Fibroblast of skin of left quadriceps (primary cell): ENCODE measurements at places on chromosomes 4 and X.

DNA sequence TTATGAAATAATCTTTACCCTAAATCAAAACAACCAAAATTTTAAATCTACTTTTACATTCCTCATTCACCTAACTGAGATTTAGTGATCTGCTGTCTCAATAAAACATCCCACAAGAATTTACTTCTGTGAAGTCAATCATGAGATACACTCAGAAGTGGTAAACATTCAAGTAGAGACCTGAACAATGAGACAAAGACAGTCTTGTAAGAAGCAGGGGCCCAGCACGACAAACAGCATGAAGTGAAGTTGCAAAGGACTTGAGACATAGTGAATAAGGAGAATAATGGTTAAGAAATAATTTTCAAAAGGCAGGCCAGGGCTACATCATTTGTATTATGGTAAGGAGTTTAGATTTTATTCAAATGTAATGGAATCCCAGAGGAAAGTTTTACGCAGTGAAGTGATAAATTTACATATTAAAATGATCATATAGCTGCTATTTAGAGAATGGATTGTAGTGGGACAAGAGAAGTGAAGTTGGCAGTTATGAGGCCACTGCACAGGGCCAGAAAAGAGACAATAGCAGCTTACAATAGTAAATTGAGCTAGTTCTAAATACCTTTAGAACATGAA is 101.9 kb downstream of the MAB21L2 start:
- no peak for DNase-seq

DNA sequence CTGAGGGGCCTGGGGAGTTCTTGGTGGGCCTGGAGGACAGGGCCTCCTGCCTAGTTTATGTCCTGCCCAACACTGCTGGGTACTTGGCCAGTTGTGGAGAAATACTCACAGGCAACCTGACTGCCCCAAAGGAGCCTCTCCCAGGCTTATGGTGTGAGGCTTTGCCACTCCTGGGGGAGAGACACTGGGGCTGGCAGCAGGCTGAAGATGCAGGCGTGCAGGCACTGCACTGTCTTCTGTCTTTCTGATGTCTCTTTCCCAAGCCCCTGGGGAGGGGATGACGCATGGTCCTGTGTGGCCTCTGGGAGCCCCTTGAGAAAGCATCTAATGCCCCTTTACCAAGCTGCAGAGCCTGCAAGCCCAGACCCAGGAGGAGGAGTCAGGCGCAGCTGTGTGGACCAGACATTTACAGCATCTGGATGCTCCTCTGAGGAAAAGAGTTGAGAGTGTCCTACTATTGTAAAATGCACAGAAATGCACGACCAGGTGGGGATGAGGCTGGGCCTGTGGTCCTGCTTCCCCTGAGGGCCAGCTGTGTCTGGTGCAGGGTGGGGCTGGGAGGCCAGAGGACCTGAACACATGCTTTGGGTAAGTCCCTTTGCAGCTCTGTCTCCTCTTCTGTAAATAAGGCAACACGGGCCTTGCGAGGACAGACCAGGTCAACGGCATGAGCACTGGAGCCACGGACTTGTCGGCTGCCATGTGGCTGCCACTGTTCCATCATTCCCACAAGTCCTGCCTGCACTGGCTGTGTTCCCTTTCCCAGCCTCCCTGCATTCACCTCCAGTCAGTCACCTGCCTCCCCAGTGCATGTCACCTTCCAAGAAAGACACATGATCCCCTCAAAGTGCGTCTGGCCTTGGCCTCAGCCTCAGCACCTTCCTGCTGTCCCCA is 8.4 kb downstream of the TMEM271 start:
- DNase-seq: no peak

GRCh38 chr4:119103263-119103662 is 32.4 kb upstream of the MYOZ2 start:
- DNase-seq: peak; percentile 97

DNA sequence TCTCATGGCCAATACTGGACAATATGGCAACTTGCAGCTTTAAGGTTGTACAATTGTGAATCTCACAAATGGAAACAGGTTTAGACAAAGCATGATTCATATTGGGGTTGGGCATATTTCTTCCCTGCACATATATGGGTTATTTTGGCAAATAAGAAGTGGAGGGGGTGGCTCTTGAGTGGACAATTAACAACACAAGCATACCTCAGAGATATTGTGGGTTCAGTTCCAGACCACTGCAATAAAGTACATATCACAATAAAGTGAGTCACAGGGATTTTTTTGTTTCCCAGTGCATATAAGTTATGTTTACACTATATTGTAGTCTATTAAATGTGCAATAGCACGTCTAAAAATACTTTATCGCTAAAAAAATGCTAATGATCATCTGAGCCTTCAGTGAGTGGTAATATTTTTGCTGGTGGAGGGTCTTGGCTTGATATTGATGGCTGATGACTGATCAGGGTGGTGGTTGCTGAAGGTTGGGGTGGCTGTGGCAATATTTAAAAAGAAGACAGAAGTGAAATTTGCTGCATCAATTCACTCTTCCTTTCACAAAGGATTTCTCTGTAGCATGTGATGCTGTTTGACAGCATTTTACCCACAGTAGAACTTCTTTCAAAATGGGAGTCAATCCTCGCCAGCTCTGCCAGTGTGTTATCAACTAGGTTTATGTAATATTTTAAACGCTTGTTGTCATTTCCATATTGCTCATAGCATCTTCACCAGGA is 50.5 kb upstream of the OGT start:
- DNase-seq: no peak

- DNase-seq: peak; percentile 55
Measured at GRCh38 chrX:107676559-107677378, 48.5 kb downstream of the PRPS1 start.

DNA sequence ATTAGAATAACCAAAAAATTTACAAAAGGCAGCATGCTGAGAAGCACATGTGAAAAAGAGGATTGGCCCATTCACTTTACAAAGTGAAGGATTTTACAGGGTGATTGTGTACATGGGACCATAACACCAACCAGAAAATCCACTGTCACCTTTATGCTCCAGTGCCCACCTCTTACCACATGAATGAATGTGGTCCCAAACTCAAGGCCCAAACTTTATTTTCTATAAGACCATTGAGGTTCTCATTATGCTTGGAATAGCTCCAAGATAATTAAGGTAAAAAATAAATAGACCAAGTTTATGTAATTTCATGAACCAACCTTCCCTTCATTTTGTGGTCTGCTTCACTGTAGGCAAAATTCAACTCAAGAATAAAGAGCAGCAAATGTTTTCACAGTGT is 24.3 kb upstream of the MYOZ2 start:
- no peak for DNase-seq

- no peak for DNase-seq
Measured at GRCh38 chrX:47690175-47690574, 31.2 kb upstream of the UXT start.

- no peak for DNase-seq
Measured at GRCh38 chr4:137543198-137543597, 10.9 kb upstream of the PCDH18 start.

DNA sequence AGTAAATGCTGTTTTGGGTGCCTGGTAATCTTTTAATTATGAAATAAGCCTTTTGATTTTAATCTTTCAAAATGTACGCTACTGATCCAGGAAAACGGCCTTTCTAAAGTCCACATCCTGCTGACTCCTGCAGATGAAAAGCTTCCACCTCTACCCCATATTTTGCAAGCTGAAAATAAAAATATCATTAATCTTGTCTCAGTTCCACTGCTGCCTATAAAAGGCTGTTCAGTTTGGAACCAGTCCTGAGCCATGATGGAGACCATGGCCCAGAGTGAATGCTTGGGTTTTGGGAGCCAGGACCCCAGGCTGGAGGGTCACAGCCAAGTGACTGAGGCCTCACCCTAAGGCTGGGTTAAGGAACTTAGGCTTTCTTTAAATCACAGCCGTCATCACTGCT is 110.8 kb downstream of the AFF1 start:
- DNase-seq: no peak

DNA sequence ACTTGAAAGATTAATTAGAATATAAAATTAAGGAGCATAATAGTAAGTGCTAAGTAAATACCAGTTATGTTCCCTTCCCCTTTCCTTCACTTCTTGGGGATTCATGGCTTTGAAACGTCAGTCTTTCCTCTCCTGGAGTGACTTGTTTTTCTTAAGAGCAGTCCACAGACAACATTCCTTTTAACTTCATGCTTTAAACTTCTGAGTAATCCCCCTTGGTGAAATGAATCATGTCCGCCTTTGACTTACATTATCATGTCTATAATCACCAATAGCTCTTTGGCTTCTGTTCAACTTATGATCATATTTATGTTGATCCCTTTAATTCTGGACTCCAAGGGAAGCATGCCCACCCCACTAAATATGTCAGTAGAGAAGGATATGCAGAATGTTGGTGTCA is 1012.1 kb upstream of the SLIT2 start:
- no peak for DNase-seq

DNA sequence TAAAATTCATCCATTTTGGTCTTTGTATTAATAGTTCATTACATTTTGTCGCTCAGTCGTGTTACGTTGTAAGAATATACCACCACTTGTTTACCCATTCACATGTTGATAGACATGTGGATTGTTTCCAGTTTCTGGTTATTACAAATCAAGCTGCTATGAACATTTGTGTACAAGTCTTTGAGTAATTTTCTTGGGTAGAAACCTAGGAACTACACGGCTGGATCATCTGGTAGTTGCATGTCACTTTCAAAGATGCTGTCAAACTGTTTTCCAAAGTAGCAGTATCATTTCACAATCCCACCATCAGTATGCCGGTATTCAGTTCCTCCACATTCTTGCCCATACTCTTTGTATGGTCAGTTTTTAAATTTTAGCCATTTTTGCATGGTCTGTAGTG is 98.0 kb downstream of the GASK1B start:
- DNase-seq: no peak

DNA sequence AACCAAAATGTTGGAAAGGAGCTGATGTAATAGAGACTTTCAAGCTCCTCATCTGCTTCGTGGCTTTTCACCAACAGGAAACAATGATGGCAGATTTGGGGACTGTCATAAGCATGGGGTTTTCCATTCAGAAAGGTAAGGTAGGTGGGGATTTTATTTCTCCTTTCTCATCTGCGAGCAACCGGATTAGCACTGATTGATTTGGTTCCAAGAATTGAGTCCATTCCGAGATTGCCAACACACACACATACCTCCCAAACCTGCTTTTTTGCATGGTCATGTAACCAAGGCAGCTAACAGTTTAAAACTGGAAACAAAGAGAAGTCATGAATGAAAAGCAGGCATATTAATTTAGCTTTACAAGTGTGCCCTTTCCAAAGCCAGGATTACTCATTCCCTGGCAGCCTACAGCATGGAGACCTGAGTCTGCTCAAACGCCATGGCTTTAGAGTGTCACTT is 63.0 kb upstream of the LNX1 start:
- no peak for DNase-seq

GRCh38 chrX:107713203-107713542 is 62.4 kb downstream of the TSC22D3 start:
- DNase-seq: no peak

DNA sequence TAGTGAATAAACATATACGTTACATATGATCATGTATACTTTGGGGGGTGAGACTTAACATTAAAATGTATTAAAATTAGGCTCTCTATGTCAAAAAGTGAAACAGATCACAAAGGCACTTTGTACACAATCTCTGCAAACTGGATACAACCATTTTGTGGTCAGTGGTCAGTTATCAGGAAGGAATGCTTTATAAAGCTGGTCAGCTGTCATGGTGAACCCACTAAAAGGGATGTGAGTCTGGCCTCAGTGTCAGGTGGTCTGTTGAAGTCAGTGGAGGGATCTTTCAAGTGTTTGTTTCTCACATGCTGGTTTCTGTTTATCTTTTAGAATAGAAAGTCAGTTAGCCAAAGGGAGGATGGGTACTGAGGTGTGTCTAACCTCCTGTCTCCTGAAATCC is 875.5 kb upstream of the INTU start:
- DNase-seq: no peak

- no peak for DNase-seq
Measured at GRCh38 chrX:56232221-56233082, at the start of gene KLF8. Gene KLF8 (plus strand): TSS chrX:56232356. CDS start chrX:56233335, 979 bp downstream.

DNA sequence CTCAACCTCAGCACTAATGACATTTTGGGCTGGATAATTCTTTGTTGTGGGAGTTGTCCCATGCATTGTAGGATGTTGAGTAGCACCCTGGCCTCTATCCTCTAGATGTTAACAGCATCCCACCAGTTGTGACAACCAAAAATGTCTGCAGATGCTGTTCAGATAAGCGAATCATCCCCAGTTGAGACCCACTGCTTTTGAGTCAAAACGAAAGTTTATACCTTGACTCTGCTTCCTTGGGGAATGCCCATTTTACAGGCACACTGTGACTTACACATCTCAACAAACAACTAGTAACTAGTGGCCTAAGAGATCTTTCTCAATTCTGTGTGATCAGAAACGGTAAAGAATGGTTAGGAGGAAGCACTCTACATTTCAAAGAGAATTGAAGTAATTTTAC is 37.0 kb downstream of the SEPSECS start:
- DNase-seq: no peak

DNA sequence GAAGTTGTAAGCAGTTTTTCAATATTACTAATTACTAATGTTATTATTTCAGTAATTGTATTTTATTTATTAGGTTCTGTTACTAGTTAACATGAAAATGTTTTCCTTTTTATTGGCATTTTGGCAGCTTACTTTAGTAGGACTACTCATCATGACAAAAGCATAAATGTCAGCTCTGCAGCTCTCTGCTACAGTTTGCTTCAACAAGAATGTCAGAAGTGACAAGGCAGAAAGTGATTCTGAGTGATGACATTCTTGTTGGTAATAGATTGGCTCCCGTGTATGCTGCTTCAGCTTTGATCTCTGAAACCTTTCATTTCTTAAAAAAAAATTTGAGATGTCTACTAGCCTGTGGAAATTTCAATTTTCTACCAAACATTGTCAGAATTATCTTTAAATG is 1193.9 kb downstream of the FSTL5 start:
- no peak for DNase-seq

DNA sequence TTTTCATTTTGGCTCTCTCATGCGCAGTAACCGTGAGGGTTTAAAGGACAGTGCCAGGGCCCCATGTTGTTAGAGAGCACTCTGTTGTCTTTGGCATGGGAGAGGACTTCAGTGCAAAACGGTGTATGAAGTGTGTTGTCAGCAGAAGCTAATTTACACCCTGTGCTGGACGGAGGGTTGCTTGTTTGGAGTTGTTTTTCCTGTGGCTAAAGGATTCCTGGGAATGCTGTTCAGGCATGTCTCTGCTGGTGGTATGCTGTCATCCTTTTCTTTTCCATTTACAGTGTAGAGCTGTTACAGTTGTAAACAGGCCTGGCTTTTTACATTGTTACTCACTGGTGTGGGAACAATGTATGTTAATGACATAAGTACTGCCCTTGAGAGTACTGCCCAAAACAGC is 206.3 kb downstream of the CBR4 start:
- peak; percentile 72 for DNase-seq

DNA sequence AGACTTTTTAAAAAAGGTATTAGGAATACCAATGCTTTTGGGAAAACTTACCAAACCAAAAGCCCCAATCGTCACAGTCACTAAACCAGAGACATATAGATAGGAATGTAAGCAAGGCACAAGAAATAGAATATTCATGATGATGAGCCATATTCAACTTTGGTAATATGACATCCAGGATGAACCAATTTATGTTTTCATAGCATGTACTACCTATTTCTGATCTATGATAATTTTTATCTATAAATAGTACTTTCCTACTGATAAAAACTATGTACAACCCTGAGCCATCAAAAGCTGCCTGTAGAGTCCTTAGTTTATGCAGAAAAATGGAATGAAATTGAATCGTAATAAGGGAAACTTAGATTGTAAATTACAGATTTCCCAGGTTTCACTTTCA is 18.9 kb downstream of the CAMK2D start:
- no peak for DNase-seq

GRCh38 chrX:5726224-5726623 is 502.4 kb downstream of the NLGN4X start:
- DNase-seq: no peak

- DNase-seq: no peak
Measured at GRCh38 chr4:62517716-62518115, 1317.6 kb downstream of the ADGRL3 start.
